ENCODE measurements at places on chromosomes 4 and X.

GRCh38 chr4:153549405-153549804, 83.2 kb downstream of the TMEM131L start:
- no peak for DNase-seq

- DNase-seq: no peak
Measured at GRCh38 chrX:153411255-153411987, at the start of gene ZFP92. ZFP92 (plus strand) TSS chrX:153411472; CDS start chrX:153418323, 6,851 bp downstream.

DNA sequence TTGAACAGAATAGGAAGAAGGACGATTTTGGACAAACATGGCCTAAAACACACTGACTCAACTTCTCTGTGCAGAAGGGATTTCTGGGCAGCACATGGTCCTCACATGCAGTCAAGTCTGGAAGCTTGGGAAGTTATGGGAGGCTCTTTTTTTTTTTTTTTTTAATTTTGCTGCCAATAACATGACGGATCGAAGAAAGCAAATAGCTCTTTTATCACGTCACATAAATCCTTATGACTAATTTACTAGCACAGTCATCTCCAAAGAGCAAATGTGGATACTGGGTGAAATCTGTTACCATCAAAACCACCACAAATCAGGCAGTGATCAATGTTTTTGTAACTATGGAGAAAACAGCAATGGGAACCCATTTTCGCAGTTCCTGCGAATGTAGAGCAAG, 193.3 kb upstream of the FAM9B start:
- no peak for DNase-seq

- DNase-seq: no peak
Measured at GRCh38 chr4:8200302-8200975, 1.3 kb downstream of the SH3TC1 start.

DNA sequence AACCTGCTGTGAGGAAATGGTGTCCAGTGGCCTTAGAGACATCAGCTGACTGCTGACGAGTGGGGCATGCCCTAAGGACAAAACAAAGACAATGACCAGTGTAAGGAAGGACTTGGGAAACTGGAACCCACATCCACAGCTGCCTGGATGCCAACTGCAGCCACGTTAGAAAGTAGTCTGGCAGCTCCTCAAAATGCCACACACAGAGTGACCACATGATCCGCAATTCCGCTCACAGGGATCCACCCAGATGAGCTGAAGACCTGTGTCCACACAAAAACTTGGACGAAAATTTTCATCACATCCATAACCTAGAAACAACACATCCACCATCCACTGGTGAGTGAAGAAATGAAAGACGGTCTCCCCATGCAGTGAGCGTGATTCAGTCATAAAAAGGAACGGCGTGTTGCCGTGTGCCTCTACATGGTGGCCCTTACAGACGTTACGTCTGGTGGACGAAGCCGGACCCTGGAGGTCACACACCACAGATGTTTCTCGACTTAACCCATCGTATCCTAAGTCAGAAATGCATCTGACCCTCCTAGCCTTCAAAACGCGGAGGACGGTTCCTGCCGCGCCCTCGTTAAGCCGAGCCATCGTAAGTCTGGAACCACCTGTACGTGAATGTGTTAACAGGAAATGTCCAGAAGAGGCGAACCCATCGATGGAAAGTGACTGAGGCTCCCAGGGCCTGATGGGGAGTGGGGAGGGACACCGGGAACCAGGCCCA, 40.6 kb upstream of the MXD4 start:
- no peak for DNase-seq

- DNase-seq: no peak
Measured at GRCh38 chr4:155819066-155819465, 47.0 kb downstream of the ASIC5 start.

DNA sequence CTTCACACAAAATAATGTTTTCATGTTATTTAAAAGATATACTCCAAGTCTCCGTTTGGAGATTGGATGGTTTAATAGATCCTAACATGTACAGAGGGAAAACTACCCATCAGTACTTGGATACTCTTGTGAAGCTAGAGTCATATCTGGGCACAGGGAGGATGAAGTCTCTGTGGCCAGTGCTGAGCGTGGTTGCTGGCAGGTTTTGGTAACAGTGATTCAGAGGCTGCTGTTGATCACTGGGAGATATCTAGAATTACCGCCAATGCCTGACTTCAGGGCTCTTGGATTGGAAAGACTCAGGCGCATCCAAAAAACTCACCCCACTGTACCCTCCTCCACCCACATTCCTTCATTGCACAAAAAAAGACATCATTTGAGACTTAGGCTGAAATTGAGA, 107.2 kb upstream of the PGRMC2 start:
- DNase-seq: no peak

DNA sequence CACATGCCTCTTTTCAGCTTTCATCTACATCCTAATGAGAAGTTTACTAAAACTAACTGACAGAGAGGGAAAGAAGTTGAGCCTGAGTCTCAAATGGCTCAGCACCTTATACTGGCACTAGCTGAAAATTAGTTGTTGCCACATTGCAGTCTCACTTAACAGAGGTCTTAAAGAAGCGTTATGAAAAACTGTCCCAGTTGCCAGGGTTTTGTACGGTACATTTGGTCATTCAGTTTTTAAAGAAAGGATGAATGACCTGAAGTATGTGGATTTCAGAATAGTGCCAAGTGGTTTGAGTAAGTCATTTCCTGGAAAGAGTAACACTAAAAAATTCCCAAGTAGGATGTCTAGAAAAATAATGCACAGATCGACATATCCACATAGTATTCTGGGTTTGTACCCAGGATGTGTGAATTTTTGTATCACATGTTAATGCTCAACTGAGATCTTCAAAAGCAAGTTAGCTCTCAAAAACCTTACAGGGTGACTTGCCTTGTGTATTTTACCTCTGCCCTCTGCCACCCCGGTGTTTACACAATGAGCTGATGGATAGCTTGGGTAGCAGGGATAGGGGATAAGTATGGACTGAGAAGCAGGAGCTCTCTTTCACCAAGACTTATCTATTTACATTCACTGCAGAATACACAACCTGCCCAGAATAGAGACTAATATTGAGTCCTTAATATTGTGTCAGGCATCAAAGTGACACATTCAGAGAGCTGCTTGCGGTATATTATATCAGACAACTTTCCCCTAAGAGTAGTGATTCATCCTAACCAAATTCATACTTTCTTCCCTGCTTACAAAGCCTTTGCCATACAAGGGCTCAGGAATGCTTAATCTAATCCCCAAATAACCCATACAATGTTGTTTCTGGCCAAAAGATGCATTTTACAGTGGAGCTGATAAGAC, 1075.7 kb upstream of the PABPC4L start:
- DNase-seq: no peak

DNA sequence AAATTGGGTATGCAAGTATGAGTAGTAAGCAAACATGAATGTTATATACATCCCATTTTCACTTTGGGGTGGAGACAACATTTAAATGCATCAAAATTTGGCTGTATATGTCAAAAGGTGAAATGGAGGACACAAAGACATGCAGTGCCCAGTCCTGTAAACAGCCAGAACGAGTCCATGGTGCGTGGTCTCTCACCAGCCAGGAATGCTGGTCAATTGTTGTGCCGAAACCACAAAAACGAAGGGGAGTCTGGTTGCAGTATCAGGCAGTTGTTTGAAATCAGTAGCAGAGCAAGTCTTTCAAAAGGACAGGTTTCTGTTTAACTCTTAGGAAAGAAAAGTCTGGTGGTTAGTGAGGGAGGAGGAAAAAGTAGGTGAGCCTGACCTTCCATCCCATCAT, 22.3 kb upstream of the RNF150 start:
- no peak for DNase-seq

- DNase-seq: no peak
Measured at GRCh38 chr4:32172761-32173160, 1452.6 kb downstream of the PCDH7 start.

GRCh38 chrX:108735091-108735678, 1.2 kb downstream of the IRS4 start:
- no peak for DNase-seq

- no peak for DNase-seq
Measured at GRCh38 chrX:119696251-119696890, 3.4 kb upstream of the SEPTIN6 start.

DNA sequence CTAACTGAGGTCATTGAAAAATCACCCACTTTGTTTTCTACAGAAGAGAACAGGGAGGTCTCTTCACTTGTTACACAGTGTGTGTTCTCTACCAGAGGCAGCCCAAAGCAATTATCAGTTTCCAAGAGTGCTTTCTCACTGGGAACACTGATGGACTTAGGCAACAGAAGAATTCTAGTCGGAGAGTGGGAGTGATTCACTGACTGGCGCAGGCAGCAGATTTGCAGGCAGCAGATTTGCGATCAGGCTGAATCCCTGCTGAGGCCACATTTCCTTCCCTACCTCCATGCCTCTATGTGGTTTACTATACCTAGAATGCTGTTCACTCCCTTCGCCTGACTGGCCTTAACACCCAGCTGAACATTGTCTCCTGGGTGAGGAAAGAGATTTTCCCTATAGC, 6.6 kb downstream of the OCIAD2 start:
- DNase-seq: no peak

DNA sequence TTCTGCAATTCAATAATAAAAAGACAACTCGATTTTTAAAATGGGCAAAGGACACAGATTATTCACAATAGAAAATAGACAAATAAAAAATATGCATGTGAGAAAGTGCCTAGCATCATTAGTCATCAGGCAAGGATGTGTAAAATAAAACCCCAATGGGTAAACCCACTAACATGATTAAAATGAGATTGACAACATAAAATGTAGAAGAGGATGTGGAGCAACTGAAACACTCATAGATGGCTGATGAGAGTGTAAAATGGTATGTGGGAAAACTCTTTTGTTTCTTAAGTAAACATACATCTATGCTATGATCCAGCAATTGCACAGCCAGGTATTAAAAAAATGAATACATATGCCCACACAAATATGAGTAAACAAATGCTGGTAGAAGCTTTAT, 177.6 kb downstream of the IQCM start:
- no peak for DNase-seq

DNA sequence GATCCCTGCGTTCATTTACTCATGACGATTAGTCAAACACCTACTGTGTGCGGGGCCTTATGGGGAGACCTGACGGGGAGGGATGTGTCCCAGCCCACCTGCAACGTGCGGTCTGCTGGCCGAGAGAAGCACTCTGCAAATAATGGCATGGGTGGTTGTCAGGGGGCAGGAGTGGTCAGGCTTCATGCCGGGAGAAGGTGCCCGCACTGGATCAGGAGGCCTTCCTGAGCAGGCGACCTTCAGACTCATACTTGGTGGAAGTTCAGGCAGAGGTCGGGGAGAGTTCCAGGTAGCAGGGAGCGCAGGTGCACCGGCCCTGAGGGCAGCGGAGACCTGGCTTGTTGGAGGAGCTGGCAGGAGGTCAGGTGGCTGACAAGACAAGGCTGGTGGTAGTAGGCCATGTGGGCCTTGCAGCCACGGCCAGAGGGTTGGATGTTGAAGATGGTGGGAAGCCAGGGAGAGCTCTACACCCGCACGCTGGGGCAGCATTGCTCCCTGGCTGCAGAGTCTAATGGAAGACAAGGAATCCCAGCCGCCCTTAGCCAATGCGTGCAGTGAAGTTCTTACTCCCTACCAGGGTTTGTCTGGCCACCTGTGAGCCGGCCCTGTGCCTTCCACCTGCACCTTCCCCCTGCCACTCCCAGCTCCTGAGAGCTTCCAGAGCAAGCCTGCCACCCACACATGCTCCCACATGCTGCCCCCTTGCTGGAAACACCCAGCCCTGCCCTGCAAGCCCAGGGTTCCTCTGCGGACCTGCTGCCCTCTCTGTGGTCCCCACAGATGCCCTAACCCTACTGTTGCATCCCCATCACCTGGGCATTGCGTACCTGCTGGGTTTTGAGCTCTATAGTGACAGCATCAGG, 97.3 kb downstream of the PSAPL1 start:
- DNase-seq: no peak

GRCh38 chrX:55005256-55005655, 5.1 kb downstream of the APEX2 start:
- no peak for DNase-seq

DNA sequence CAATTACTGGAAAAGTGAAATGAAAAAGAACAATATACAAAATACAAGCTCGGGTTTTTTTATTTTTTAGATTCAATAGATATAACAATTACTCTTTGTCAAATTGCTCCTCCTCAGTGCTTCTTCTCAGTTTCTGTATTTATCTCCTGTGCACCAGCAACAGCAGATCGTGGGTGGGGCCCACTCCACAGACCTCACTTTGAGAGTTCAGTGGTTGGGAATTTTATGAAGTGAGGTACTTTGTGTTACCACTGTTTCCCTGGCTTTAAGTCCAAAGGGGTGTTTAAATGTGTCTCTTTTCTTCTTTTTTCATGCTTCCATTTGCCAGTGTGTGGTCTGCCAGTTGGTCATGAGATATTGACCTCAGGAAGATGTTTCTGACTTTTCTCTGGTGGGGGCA, 54.4 kb downstream of the KIT start:
- DNase-seq: no peak

DNA sequence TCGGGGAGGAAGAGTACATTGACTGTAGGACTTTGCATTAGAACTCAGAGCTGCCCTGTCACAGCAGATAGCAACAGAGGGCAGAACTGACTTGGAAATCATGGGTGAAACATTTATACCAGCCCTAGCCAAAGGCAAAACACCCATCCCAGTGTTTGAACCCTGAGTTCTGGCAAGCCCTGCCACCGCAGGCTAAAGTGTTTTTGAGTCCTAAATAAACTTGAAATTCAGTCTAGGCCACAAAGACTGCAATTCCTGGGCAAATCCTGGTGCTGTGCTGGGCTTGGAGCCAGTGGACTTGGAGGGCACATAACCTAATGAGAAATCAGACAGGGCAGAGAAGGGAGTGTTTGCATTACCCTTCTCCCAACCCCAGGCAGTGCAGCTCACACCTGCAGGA, 1015.7 kb downstream of the FSTL5 start:
- DNase-seq: no peak

DNA sequence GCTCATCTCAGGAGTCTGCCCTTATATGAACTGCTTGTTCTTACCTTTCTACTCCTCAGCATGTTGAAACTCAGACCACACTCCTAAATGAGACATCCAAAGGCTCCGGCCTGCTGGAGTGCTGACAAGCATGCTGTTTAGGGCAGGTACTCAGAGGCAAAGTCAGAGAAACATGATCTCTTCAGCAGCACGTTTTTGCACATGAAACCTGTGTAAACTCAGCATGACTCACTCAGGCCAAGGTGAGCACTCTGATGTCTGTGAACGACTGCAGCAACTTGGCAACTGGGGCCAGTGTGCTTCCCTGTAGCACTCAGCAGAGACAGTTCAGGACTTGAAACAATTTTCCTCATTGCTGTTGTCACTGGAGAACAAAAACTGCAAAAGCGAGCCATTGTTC, 109.6 kb downstream of the PACRGL start:
- no peak for DNase-seq

- no peak for DNase-seq
Measured at GRCh38 chr4:13597604-13598003, 29.9 kb downstream of the BOD1L1 start.

DNA sequence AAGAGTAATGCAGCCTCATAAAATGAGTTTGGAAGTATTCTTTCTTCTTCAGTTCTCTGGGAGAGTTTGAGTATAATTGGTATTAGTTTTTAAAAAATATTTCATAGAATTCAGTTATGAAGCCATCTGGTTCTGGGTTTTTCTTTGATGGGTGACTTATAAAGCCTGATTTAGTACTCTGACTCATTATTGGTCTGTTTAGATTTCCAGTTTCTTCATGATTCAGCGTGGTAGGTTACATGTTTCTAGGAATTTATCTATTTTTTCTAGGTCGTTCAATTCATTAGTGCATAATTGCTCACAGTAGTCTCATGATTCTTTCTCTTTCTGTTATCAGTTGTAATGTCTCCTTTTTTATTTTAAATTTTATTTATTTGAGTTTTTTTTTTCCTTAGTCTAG, 111.2 kb downstream of the CEP44 start:
- DNase-seq: no peak

All from smooth muscle cell of the brain vasculature (primary cell).